ENCODE measurements at places on chromosomes 5 and 9.

DNA sequence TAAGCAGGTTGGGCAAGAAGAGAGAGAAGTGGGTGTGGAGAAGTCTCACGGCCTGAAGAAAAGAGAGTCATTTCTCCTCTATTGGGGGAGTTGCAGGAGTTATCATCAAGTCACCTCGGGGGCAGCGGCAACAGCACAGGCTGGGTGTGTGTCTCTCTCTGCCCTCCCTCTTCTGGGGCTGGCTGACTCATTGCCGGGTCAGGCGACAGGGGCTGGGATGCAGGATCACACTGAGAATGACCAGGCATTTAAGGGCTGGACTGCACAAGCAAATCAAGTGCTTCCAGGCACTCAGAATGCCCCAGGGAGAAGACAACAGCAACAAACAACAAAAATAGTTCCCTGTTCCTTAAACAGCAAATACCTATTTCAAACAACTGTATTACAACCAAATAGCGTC, 6.3 kb upstream of the EQTN start:
- DNase-seq = no peak

DNA sequence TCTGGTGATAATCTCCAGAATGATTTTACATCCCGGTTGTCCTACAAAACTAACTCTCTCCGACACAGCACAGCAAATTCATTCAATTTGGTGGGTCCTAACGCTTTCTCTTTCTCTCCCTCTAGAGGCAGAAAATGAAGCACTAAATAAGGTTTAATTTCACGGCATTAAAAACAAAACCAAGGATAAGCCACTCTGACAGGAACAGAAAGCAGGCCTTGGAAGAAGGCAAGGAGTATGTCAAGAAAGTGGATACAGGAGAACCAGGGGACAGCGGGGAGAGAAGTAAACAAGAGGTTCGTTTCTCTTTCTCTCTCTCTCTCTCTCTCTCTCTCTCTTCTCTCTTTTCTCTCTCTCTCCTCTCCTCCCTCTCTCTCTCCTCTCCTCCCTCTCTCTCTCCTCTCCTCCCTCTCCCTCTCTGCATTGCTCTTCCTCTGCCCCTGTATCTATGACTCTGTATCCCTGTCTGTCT, 49.8 kb downstream of the EBF1 start:
- DNase-seq = no peak

- no peak for DNase-seq
Measured at GRCh38 chr9:134894136-134894860, 13.7 kb downstream of the FCN2 start.

DNA sequence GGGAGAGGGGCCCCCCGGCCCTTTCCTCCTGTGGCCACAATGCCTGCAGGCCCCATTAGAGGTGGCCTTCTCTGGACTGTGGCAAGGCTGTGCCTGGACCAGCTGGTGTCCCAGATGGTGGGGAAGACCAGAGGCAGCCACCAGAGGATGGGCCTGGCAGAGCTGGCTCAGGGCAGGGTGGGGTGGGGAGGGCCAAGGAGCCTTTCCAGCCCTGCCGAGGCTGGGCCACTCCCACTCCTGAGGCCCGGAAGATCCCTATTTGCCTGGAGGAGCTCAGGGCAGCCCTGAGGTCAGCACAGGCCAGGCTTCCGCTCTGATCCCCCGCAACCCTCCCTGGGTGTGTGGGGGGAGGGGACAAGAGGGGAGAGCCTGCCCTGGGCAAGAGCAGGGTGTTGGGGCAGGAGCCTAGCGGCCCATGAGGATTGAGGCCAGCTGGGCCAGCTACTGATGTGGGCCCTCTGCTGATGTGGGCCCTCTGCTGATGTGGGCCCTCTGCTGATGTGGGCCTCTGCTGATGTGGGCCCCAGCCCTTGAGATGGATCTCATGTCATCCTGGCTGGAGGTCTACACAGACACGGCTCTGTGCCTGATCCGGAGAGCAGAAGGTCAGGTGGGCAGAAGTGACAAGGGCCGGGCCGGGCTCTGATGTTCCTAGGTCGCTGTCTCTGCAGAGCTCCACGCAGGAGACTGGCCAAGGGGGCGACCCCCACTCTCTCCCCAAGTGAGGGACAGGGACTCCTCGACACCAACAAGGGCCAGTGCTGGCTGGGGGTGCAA, 6.0 kb downstream of the MRPS2 start:
- no peak for DNase-seq

- peak; percentile 74 for DNase-seq
Measured at GRCh38 chr5:14699807-14700400, 35.4 kb downstream of the OTULIN start.

GRCh38 chr5:35024911-35025510, 22.7 kb downstream of the AGXT2 start:
- DNase-seq = no peak

- no peak for DNase-seq
Measured at GRCh38 chr9:78439866-78440830, 143.2 kb downstream of the PSAT1 start.

DNA sequence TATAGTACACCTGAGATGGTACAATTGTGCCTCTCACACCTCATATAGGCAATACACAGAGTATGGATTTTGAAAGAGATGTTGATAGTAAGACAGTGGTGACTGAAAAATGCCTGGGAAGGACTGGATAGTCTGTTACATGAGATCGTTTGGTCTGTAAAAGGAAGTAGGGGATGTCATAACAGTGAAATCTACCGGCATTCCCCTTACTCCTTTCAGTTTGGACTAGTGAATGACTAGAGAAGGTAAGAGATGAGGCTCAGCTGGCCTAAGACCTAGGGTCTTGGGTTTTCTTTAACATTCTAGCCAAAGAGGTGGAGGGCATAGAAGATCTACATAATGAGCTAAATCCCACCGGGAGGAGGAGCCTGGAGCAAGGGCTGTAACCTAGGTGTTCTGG, 8.1 kb downstream of the TAL2 start:
- DNase-seq = no peak

DNA sequence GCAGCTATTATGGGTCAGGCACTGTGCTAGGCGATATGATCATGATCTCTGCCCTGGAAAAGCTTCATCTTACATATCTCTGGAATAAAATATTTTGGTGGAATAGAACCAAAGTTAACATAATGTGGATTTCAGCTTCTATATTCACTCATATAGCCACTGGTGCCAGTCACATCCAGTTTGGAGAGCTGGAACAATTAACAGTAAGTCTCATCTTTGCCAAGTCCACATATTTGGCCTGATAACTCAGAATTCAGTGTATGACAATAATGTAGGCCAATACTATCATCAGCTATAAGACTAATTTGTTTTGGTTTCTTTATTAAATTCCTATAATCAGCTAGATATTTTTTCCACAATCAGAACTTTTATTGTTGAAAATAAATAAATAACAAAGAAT, 5.9 kb upstream of the FAM13B start:
- no peak for DNase-seq

DNA sequence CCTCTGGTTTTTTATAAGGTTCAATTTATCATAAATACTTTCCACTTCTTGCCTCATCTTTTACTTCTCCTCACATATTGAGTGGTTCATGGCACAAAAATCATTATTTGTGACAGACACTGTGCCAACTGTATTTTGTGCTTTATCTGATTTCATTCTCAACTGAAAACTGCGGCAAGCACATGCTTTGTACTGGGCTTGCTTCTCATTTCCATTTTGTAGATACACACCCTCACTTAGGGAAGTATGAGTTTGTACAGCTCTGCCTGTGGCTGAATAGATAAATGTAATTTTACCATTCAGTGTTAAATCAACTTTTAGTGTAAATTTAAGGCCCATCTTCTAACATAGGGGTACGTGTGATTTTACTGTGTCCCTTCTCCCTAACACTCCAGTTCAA, 83.6 kb downstream of the ANXA2R start:
- DNase-seq = no peak

- no peak for DNase-seq
Measured at GRCh38 chr5:132012371-132013005, 1.0 kb upstream of the ACSL6 start.

DNA sequence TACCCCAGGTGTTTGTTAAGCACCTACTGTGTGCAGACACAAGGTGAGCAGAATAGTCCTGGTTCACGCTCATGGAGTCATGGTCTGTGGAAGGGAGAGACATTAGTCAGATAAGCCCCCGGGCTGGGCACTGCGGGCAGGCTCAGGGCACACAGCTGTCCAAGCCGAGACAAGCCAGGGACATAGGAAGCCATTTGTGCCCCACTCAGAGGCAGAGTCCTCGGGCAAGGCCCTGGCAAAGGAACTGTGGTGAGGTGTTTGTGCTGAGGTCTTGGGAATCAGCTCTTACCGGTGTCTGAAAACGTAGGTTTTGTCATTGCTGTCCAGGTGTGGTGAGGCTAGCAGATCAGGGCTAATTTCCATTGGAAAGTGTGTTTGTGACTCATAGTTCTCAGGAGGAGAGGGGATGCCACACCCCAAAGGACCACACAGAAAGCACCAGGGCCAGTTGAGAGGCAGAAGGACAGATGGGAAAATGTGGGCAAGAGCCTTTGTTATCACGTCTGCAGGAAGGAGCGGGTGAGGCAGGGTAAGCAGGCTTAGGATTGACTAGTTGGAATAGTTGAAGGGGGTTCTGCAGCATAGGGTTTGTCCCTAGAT, 46.1 kb upstream of the NEURL1B start:
- DNase-seq = no peak

DNA sequence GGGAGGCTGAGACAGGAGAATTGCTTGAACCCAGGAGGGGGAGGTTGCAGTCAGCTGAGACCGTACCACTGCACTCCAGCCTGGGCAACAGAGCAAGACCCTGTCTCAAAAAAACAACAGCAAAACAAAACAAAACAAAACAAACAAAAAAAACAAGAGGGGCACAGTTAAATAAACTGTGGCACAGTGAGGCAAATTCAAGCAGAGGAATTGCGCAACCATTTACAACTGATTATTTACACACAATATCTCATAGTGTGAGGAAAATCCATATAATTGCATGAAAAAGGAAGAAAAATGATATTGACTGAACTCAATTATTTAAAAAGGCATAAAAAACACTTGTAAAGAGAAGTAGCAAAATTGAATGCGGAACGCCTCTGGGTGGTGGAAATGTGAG, 161.5 kb downstream of the CRB2 start:
- DNase-seq = no peak

- peak; percentile 69 for DNase-seq
Measured at GRCh38 chr9:129489838-129490582, 130.9 kb downstream of the C9orf50 start.

GRCh38 chr9:93675336-93676150, 99.2 kb downstream of the PHF2 start:
- DNase-seq = no peak

DNA sequence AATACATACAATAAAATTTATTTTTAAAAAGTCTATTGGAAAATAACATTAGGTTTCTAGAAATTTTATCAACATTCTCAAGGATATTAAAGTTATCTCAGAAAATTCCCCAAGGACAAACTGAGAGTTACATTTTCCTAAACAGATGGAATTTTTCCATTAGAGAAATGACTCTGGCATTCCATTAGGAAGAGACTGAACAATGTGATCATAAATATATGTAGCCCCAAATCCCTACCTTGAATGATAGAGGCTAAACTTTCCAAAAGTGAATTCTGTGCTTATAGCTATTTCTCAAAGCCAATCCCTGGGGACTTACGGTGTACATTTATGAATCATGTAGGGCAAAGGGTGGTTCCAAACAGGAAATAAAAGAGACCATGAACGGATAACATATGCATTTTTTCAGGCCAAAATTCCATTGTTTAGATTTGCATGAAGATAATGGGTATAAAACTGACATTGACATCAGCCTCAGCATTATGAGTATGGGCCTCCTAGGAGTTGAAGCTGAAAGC, 1181.0 kb upstream of the DMAC1 start:
- no peak for DNase-seq

- no peak for DNase-seq
Measured at GRCh38 chr5:5363045-5363444, 59.4 kb upstream of the ICE1 start.

DNA sequence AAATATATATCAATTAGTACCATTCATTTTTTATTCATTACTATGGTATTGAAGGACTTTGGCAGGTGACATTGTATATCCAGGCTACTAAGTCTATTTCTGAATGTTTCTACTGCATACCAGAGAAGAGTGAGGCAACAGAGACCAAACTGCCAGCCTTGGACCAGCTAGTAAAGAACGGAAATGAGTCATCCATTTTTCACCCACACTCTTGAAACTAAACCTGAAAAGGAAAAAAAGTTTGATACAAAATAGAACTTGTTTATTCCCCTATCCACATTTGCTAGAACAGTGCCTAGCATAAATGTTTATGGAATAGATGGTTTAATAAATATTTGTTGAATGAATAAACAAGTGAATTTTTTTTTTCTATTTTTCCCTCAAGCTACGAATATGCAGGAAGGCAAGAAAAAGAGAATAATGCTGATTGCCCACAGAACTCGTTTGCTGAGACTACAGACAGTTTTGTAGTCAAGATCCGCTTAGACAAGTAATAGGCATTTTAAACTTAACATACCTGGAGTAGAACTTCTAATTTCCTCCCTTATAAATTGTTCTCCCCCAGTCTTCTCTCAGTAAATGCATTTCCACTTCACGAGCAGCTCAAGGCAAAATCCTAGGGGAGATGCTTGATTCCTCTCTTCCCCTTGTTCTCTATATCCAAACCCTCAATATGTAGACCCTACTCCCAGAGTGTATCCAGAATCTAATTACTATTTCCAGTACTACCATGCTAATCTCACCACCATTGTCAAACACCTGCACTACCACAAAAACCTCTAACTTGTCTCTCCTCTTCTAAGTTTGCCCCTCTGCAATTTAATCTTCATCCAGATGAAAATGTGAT, 146.2 kb upstream of the RASA1 start:
- DNase-seq = no peak

DNA sequence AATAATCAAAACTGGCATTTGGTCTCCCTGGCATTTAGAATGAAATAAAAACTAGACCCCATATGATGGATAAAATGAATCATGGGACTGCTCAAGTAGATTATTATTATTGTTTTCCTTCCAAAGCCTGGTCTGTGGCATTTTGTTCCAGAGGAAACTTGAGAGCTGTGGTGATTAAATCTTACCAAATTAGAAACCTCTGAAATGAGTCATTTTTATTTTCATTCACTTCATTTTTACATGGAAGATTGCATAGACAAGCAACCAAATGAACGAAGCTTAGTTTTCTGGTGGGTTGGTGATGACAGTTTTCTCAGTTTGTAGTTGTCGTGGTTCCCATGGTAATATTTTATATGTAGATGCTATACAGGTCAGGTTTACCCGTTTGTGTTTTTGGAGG, 23.4 kb downstream of the PAM start:
- no peak for DNase-seq

DNA sequence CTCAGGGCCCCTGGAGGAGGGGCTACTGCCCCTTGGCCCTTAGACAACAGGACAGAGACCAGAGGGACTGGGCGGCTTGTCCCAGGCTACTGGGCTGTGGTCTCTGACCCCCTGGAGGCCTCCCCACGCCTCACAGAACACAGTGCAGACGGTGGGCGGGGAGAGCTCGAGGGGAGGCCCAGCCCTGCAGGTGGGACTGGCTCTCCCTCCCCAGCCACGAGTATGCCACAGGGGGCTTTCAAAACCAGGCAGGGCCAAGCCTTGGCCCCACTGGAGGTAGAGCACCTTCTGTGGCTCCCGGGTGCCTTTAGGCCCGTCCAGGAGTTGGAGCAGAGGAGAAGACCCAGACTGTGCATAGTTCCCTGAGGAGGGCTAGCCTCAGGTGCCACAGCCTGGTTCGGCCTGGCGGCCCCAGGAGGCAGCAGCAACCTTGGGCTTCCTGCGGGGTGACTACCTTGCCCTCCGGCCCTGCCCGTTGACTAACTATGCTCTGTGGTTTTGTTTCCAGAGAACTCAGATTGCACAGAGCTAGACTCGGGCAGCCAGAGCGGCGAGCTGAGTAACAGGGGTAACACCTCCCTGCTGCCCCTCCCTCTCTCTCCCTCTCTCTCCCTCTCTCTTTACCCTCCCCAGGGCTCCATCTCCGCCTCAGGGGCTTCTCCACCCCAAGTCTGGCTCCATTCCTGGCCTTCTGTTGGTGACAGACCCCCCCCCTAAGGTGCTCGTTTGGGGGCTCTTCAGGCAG, 15.5 kb downstream of the CARD19 start:
- no peak for DNase-seq
